Testis (tissue), 5 donors: ENCODE measurements at places on chromosomes 3 and 15. TPM values are rescaled to one million over a fixed set of nuclear protein-coding genes. Genes with fewer than 3 reads are reported as not detected.

OPA1 gene
- 21.0 TPM for polyA plus RNA-seq

RPL32 gene
- polyA plus RNA-seq, result 1,578 TPM

HYAL1 gene
- polyA plus RNA-seq, result 3.7 TPM

CSTA gene
- polyA plus RNA-seq, result 2.8 TPM

NPAP1 gene
- 5.3 TPM for polyA plus RNA-seq

SLC22A14 gene
- 11.9 TPM for polyA plus RNA-seq

IL17RD gene
- polyA plus RNA-seq, result 27.9 TPM

SENP2 gene
- polyA plus RNA-seq, result 146 TPM
